ENCODE measurements at places on chromosomes 7 and 10. TPM values are rescaled to one million over a fixed set of nuclear protein-coding genes. Genes with fewer than 3 reads are reported as not detected.

The AMZ1 gene
- total RNA-seq, result 0.78 TPM

The OLAH gene
- 4.0 TPM for total RNA-seq

The LIPK gene
- not detected for total RNA-seq

The RPEL1 gene
- total RNA-seq, result not detected

- no peaks in the 10 kb centered on the region for H3K36me3 ChIP-seq
- no peak overlapping the region for H3K27ac ChIP-seq
- no peak overlapping the region for H3K4me3 ChIP-seq
- H3K4me1 ChIP-seq, result no peaks in the 10 kb centered on the region
- no peaks in the 10 kb centered on the region for H3K27me3 ChIP-seq
Observed at GRCh38 chr7:135706038-135706742, 21.8 kb downstream of the SLC13A4 start.

GRCh38 chr7:92095380-92095779, 38.9 kb downstream of the CYP51A1 start:
- no peak for DNase-seq
- no peak overlapping the region for H3K4me3 ChIP-seq
- H3K27ac ChIP-seq, result no peak overlapping the region
- H3K4me1 ChIP-seq, result no peaks in the 10 kb centered on the region

DNA sequence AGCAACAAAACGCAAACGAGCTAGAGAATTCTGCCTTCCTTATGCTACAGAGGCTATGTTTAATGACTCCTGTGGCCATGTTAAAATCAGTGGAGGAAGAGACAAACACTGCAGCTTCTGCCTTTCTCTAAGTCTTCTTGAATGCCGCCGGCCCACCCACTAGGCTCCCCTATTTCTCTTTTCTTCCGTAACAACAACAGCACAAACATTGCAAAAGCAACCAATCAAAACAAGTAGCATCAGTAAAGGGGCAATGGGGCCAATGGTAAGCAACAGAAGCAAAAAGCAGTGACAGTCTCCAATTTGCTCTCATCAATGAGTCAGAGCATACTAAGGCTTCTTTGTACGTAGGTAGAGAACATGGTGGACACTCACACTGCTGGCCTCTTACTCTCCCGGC, 26.8 kb downstream of the DNAJC1 start:
- peaks cover 2% of the 10 kb centered on the region for H3K4me1 ChIP-seq
- H3K27ac ChIP-seq, result no peak overlapping the region
- DNase-seq, result no peak
- no peaks in the 10 kb centered on the region for H3K36me3 ChIP-seq
- no peak overlapping the region for H3K4me3 ChIP-seq

- no peak overlapping the region for H3K4me3 ChIP-seq
- peaks cover under 1% of the 10 kb centered on the region for H3K27me3 ChIP-seq
- DNase-seq, result no peak
Observed at GRCh38 chr10:2873769-2874168, 193.6 kb upstream of the PFKP start.

DNA sequence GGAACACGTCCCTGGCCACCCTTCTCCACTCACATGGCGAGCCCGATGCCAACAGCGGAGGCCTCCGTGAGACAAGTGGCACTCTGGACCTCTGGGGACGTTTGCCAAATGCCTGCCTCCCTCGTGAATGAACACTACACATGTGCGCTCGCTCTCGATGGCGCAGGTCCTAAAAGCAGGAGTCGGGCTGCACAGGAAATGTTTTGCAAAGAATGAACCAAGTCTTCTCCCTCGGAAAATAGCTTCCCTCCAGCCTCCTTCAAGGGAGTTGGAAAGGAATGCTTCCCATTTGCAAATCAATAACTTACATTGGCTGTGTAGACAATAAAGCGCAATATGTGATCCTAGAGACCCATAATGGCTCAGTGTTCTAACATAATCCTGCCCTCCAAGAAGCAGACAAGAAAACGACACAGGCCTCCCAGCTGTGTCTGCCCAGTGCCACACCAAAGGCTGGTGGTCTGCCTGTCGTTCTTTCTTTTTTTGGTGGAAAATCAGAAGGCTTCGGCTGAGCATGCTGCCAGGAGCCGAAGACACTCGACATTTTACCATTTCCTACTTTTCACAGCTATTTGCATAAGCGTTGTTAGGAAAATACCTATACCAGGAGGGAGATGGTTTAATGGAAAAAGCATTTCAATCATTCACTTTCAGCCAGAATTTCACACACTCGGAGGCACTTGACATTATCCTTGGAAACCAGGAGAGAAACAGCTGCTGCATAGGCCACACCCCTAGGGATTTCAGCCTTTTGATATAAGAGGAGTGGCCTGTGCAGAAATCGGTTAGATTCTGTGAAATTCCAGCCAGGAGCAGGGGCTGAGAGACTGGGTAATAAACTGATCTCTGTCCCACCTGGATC, 38.4 kb downstream of the ATXN7L1 start:
- peaks cover 9% of the 10 kb centered on the region for H3K4me1 ChIP-seq
- no peaks in the 10 kb centered on the region for H3K36me3 ChIP-seq
- peaks cover 10% of the 10 kb centered on the region for H3K27me3 ChIP-seq
- no peak for DNase-seq
- no peak overlapping the region for H3K4me3 ChIP-seq

Measured in activated CD4-positive, alpha-beta memory T cell treated with anti-CD3 and anti-CD28 coated beads, Interleukin-2, amount 10 ng/mL, durations not matched to agents 7 days and 5 days (primary cell).